HCT116 (cell line): ENCODE measurements at places on chromosomes 5 and 9. TPM values are rescaled to one million over a fixed set of nuclear protein-coding genes. Genes with fewer than 3 reads are reported as not detected.

The PLAC8L1 gene
- 2.6 TPM for total RNA-seq

GRCh38 chr5:102809033-102809432 is 53.9 kb downstream of the PAM start:
- no peak overlapping the region for H3K27ac ChIP-seq
- no peaks in the 10 kb centered on the region for H3K27me3 ChIP-seq
- H3K4me1 ChIP-seq: peaks cover 22% of the 10 kb centered on the region
- no peaks in the 10 kb centered on the region for H3K36me3 ChIP-seq
- H3K4me3 ChIP-seq: no peak overlapping the region

DNA sequence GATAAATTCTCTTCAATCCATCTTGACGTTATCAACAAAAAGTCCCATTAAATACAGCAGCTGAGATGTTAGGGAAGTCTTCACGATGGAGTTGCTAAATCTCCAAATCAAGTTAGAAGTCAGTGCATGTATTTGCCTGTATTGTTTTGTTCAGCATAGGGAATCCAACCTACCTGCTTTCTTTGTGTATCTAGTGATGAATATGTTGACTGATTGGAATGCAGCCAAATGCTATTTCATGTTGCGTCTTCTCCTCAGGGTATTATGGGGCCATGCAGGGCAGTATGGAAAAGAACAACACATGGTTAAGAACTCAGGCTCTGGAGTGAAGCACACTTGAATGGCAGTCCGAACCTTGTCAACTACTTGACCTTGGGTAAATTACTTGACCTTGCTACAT is 529.5 kb upstream of the ZNF462 start:
- no peak overlapping the region for H3K4me3 ChIP-seq
- H3K36me3 ChIP-seq: no peaks in the 10 kb centered on the region
- DNase-seq: no peak
- H3K27ac ChIP-seq: no peak overlapping the region
- H3K4me1 ChIP-seq: no peaks in the 10 kb centered on the region
- peaks cover 12% of the 10 kb centered on the region for H3K27me3 ChIP-seq

DNA sequence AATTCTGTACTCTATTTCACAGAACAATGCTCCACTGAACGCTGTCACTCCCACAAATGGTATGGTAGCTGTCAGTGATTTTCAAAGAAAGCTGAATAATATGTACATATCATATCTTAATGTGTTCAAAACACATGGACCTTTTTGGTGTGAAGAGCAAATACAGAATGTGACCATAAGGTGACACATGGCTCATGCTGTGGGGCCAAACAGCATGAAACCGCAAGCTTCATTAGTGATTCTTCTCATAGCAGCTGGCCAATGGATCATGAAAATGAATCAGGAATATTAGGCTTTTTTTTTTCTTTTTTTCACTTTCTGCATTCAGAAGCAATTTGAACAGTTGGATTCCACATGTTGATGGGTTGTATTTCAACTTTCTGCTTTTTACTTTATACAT is 54.9 kb upstream of the CDH9 start:
- H3K27me3 ChIP-seq: no peaks in the 10 kb centered on the region
- H3K27ac ChIP-seq: no peak overlapping the region
- H3K36me3 ChIP-seq: no peaks in the 10 kb centered on the region
- no peak for DNase-seq
